ENCODE measurements at places on chromosomes 12 and 14.

DNA sequence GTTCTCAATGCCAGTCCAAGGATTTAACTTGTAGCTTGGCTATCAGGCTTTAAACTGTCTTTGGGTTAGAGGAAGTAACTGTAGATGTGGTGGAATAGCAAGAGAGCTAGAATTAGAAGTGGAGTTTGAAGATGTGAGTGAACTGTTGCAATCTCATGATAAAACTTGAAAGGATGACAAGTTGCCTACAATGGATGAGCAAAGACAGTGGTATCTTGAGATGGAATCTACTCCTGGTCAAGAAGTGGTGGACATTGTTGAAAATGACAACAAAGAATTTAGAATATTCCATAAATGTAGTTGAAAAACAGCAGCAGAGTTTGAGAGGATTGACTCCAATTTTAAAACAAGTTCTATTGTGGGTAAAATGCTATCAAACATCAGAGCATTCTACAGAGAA lies 199.0 kb downstream of the DUSP6 start:
- no peak for DNase-seq

DNA sequence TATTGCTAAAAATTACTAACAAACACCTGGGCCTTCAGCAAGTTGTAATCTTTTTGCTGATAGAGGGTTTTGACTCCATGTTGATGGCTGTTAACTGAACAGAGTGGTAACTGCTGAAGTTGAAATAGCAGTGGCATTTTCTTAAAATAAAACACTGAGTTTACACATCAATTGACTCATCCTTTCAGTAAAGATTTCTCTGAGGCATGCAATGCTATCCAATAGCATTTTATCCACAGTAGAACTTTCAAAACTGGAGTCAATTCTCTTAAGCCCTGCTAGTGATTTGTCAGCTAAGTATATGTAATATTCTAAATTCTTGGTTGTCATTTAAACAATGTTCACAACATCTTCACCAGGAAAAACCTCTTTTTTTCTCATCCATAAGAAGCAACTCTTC lies 59.5 kb downstream of the CMAS start:
- DNase-seq = peak; percentile 52

GRCh38 chr12:509500-509899 lies 49.8 kb downstream of the B4GALNT3 start:
- no peak for DNase-seq

DNA sequence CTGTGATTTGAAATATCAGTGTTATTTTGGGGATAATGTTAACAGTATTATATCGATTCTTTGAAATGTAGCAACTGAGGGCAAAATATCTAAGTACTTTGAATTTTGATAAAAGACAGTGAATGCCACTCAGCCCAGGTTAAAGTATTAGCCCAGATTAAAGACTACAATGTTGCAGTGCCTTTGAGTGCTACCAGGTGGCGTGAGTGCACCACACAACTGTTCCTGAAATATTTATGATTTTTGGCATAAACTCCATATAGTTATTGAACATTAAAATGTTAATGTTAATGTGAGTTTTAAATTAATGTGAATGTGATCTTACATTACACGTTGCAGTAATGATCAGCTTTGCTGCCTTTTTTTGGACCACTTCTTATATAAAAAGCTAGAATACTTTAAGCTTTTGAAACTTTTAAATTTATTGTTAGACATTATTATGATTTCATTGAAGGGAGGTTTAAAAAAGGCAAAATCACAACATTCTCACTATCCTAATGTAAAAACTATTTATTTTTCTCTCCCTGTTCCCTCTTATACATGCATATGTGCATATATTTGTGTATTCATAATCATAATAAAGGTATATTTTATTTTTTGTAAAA lies 22.5 kb downstream of the MRPS35 start:
- DNase-seq = no peak

- DNase-seq = no peak
These were observed 408.9 kb downstream of the NAV3 start for GRCh38 chr12:78239544-78239943.

GRCh38 chr12:94267921-94268471 lies 119.6 kb downstream of the PLXNC1 start:
- DNase-seq = no peak

- DNase-seq = no peak
These were observed 6.8 kb downstream of the SIX1 start for GRCh38 chr14:60642270-60643140.

DNA sequence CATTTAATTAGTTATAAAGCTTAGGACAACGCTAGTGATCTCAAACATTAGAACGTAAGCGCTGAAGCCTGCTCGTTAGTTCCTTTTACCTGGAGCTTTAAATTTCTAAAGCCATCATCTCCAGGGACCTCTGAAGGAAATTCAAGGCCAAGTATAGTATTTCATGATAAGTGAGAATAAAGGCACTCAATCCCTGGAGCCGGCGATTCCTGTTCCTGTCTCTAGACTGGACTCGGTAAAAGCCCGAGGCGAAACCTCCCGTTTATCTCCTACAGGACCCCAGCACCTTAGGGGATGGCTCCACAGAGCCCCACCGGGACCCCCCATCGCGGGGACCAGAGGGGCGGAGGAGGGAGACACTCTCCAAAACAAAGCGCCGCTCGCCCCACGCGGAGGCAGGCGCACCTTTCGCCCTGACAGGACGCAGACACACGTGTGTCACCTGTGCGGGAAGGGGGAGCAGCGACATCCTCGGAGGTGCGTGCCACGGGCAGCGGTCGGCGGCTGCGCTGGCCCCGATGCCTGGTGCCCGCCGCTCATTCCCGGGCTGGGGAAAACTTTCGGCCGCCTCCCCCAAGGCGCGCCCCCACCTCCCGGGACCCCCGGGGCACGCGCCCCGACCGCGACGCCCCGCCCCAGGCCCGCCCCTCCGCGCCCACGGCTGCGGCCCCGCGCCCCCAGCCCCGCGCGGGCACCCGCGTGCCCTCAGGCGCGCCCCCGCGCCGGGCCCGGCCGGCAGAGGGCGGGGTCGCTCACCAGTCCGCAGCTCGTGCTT lies 678 bp downstream of the RPS6KA5 start:
- DNase-seq = peak; percentile 26

GRCh38 chr12:84641940-84642545 lies 270.6 kb downstream of the SLC6A15 start:
- no peak for DNase-seq

DNA sequence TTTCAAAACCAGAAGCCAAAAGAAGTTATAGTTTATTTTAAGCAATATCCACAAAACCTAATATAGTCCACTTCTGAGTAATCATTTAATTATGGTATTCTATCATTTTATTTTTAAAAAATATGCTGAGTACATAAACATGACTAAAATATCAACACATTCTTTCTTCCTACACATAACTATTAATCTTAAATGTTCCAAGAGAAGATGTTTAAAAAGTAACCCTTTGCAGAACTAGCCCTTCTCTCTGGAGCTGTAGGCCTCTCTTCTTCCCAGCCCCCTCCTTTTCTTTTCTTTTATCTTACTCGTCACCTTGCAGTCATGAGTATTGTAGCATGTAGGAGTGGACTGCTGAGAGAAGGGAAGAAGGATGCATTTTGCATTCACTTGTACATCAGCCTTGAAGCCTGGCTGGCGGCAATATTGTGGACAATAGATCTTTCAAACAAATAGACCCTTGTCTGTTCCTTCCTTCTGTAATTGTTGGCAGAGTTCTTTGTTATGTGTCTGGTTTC lies 941.9 kb downstream of the NRXN3 start:
- DNase-seq = peak; percentile 10

GRCh38 chr12:84857525-84858208 lies 54.9 kb downstream of the SLC6A15 start:
- DNase-seq = no peak

DNA sequence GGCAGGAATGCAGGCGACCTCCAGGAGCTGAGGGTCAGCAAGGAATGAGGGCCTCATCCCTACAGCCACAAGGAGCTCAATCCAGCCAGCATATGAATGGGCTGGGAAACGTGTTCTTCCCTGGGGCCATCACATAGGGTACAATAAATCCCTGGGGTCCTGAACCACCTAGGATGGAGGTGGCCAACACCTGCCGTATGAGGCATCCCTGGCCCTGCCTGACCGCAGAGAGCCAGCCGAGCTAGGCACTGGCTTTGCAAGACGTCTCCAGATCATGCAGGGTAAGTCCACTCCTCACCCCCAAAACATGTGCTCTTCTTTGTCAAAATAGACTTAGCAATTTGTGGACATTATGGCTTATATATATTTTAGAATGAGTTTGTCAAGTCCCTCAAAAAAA lies 303.7 kb upstream of the DIO3 start:
- no peak for DNase-seq

DNA sequence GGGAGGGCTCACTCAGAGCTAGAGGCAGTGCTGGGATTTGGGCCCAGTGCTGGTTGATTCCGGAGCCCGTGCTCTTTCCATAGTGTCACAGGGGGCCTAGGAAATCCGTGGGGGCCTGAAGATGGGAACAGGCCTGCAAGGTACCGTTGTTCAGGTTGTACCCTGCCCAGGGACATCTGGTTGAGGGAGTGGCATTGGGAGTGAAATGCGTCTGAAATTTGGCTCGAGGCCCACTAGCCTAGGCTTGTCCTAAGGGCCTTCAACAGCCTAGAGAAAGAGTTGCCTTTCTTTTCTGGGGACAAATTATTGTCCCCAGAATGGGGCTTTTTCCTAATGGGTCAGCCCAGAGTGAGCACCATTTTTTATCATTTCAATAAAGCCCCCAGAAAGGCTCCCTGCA lies 26.4 kb upstream of the FAM222A start:
- DNase-seq = no peak

Data from foreskin melanocyte (primary cell).